Karpas-422 (cell line): ENCODE measurements at places on chromosomes 2 and 18.

DNA sequence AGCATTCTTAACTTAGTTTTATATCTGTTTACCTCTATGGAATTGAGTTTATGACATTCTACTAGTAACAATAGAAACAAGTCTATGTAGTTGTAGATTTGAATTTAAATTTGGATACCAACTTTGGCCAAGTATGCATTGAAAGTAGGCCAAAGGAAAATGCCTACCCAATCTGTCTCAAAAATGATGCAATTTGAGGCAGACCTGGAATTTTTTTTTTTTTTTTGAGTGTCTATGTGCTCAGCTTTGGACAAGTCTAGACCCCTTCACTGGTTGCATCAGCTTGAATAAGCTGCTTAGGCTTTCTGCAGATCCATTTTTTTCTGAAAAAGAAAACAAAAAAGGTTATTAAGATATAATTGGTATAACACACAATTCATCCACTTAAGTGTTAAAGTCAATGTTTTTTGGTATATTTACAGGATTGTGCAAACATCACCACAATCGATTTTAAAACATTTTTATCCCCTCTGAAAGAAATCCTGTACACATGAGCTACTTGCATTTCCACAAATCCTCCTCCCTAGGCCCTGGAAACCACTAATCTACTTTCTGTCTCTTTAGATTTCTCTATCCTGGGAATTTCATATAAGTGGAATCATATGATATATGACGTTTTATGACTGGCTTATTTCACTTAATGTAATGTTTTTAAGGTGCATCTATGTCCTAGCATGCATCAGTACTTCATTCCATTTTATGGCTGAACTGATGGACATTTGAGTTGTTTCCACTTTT, 185.1 kb upstream of the CCDC68 start:
- DNase-seq, result no peak

- no peak for DNase-seq
Observed at GRCh38 chr2:176177580-176178037, 10.9 kb upstream of the HOXD1 start.

DNA sequence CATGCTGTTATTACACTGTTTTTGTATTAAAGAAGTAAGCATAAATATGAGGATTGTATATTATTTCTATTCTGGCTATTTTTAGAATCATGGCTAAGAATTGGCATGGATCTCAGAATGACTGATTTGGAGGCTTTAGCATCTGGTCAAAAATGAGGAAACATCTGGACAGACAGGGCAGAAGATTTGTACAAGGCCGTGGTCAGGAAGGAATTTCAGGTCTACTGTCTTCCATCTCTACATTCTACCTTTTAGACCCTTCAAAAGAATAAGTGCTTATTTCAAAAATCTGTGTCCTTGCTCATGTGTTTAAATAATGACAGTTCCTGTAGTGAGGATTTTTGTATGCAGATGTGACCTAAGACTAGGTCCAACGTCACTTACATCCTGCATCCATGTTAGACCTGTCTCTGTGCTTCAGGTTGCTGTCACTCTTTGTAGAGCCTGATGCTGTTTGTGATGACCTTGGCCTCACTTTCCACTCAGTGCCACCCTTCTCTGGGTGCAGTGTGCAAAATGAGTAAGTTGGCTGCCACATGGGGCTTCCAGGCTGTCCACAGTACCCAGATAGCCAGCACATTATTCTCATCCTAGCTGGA, 54.7 kb upstream of the B3GNT2 start:
- DNase-seq, result no peak

DNA sequence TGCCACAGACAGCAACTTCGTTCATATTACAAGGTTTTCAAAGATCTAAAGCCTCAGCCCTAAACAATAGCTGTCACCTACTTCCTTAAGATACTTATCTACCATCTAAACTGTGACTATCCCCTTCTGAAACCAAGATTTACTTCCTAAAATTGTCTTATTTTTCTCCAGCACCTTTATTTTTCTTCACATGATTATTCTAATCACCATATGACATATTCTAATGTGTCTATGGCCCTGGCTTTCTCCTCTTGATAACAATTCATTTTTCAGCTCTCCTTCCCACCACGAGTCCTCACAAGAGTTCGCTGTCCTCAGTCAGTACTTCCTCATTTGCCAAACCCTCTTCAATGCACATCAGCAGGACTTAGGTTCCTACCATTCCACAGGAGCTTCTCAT, 53.9 kb downstream of the RTTN start:
- DNase-seq, result no peak

DNA sequence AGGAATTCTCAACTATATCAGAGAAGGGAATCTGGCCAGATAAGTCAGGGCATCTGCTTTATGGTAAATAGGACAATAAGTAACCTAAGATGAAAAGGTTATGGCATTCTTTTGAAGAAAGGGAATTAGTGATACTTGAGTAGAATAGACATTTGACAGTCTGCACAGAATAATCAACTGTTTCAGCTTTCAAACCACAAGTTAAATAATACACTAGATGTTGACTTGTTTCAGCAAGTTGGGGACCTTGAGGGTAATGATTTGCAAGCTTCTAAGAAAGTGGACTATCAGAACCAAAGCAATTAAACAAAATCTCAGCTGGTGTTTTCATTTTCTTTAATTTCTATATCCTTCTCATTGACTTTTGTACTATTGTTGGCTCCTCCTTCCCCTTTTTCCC, 54.5 kb downstream of the SLC39A10 start:
- no peak for DNase-seq

GRCh38 chr2:178074123-178075005, 1.8 kb upstream of the PDE11A start:
- no peak for DNase-seq

- no peak for DNase-seq
Observed at GRCh38 chr18:6106091-6106685, 210.9 kb upstream of the TMEM200C start.

DNA sequence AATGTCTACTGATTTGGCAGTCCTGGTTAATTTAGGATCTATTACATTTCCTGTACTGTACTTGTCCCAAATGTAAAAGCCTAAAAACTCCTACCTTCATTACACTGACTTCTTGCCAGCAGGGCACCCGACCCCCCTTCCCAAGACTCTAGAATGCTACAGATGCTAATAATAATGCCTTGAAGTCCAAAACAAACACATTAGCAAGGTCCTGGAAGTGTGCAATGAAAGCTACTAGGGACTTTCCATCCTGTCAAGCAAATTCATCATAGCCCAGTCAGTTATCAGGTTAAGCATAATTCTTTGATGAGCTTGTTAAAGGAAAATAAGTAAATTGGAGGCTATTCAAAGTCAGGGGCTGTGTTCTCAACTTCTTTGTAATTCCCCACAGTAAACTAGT, 115.3 kb upstream of the RBBP8 start:
- DNase-seq, result no peak

DNA sequence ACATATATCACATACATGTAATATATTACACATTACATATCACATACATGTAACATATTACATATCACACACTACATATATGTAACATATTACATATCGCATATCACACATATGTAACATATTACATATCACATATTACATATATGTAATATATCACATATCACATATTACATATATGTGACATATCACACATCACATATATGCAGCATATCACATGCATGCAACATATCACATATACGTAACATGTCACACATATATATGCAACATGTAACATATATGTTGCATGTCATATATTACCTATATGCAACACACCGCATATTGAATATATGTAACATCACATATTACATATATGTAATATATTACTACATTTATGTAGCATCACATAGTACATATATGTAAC, 211.2 kb downstream of the ARL6IP6 start:
- DNase-seq, result no peak

DNA sequence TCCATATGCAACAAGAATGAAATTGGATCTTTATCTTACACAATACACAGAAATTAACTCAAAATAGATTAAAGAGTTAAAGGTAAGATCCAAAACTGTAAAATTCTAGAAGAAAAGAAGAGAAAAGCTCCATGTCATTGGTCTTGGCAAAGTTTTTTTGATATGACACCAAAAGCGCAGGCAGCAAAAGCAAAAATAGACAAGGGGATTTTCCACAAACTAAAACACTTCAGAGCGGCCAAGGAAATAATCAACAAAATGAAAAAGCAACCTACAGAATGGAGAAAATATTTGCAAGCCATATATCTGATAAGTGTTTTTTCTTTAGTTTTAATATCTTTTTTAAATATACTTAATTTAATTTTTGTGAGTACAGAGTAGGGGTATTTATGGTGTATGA, 112.8 kb upstream of the CAB39 start:
- peak; percentile 35 for DNase-seq

- DNase-seq, result no peak
Observed at GRCh38 chr2:41717839-41718238, 330.0 kb upstream of the PKDCC start.

GRCh38 chr2:15711126-15711860, 119.6 kb downstream of the DDX1 start:
- DNase-seq, result no peak

DNA sequence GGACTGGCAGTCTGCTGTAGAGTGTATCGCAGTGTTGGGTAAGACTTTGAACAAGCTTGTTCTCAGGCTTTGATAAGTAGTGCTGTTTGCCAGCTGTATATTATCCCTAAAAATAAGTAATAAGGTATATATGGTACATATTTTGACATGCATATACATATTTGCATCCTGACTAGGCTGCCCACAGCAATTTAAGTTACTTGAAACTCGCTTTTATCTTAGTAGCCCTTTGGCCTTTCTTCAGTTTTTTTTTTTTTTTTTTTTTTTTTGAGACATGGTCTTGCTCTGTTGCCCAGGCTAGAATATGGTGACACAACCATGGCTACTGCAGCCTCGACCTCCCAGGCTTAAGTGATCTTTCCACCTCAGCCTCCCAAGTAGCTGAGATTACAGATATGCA, 18.2 kb downstream of the MSH6 start:
- no peak for DNase-seq

GRCh38 chr2:206939340-206939739, at the start of gene CPO:
TSS of gene CPO (plus strand) at chr2:206939518. CDS start at chr2:206939600, 82 bp downstream.
- DNase-seq, result no peak

GRCh38 chr2:15136639-15137038, 424.5 kb downstream of the NBAS start:
- DNase-seq, result no peak

DNA sequence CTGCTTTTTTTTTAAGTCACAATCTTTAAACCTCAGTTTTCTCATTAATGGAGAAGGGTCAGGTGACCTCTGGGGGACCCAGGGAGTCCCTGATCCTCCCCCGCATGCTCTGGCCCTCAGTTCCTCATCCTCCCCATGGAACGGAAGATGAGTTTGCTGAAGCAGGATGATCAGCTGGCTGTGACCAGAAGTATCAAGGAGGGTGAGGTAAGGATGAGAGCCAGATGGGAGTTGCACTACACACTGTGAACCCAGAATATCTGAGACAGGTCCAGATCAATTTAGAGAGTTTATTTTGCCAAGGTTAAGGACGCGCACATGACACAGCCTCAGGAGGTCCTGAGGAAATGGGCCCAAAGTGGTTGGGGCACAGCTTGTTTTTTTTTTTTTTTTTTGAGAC, 3.8 kb downstream of the CATIP start:
- no peak for DNase-seq

- no peak for DNase-seq
Observed at GRCh38 chr2:207663870-207664545, 38.8 kb upstream of the METTL21A start.

DNA sequence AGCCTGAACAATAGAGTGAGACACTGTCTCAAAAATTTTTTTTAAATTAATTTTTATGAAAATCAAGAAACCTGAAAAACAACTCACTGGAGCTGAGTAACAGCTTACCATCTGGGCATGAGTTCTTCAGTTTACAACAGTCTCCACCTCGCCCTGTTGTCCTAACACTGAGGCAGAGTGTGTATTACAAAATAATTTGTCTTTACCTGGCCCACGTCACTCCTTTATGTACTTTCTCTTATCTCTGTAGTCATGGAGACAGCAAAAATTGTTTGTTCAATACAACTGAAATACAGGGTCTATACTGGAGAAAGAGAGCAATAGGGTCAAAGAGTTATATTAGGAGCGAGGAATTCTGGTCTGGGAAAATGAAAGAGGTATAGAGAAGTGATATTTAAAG, 48.1 kb downstream of the CYTIP start:
- DNase-seq, result no peak

DNA sequence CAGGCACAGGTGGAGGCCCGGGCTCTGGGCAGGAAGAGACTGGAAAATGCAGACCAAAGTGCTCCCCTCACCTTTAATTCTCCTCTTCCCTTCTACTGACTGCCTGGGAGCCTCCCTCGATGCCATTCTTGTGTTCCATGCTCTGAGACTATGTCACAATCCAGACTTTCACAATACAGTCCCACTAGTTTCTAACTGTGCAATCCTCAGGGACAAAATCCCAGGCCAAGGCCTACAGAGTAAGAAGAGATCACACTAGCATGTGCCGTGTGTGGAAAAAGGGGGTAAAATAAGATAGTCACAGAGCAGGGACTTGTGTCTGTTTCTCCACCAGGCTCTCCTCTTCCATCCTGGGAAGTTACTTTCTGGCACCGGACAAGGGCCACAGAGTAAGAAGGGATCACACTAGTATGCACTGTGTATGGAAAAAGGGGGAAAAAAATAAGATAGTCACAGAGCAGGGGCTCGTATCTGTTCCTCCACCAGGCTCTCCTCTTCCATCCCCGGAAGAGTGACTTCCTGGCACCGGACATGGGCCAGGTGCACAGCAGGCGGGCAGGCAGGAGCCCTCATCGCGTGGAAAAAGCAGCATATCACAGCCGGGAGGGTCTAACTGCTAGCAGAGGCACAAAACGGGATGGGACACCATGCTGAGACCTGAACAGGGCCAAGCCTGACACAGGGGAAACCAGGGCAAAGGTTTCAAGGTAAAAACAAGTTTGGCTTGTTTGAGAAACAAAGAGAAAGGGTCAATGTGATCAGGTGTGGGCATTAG, 9.6 kb downstream of the CYB5A start:
- DNase-seq, result no peak

DNA sequence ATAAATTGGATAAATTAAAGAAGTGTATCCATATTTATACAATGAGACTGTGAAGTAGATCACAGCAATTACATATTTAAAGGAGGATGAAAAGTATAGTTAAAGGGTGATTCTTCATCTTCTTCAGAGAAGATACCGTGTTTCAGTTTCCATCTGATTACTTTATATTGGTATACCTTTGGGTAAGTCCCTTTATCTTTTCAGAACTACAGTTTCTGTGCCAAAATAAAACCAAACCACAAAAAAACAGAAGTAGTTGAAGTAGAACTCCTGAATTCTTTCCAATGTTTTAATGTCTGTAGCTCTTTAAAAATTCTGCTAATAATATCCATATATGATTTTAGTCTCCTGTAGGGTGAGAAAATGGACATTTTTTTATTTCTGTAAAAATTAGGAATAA, 231.2 kb upstream of the LINC00305 start:
- DNase-seq, result no peak
